RWPE2 (cell line): ENCODE measurements at places on chromosomes 3 and 15.
A peak's percentile ranks its signal among the peaks of the same experiment; 100 is the strongest.

GRCh38 chr15:66142285-66142684 is 111.3 kb downstream of the MEGF11 start:
- no peaks in the 10 kb centered on the region for H3K4me1 ChIP-seq
- no peaks in the 10 kb centered on the region for H3K36me3 ChIP-seq
- no peak overlapping the region for H3K4me3 ChIP-seq
- DNase-seq, result no peak

- H3K4me1 ChIP-seq, result no peaks in the 10 kb centered on the region
- H3K36me3 ChIP-seq, result no peaks in the 10 kb centered on the region
- H3K27me3 ChIP-seq, result no peaks in the 10 kb centered on the region
Observed at GRCh38 chr15:50024281-50024680, 94.8 kb downstream of the ATP8B4 start.

GRCh38 chr3:72692990-72693389 is 155.3 kb downstream of the SHQ1 start:
- no peaks in the 10 kb centered on the region for H3K27me3 ChIP-seq
- no peak for DNase-seq
- no peaks in the 10 kb centered on the region for H3K4me1 ChIP-seq
- no peak overlapping the region for H3K4me3 ChIP-seq
- H3K36me3 ChIP-seq, result no peaks in the 10 kb centered on the region

GRCh38 chr3:155202626-155203025 is 90.9 kb downstream of the STRIT1 start:
- no peak overlapping the region for H3K4me3 ChIP-seq
- DNase-seq, result no peak
- no peaks in the 10 kb centered on the region for H3K36me3 ChIP-seq
- H3K27me3 ChIP-seq, result no peaks in the 10 kb centered on the region

- no peak for DNase-seq
- H3K27ac ChIP-seq, result no peak overlapping the region
- H3K27me3 ChIP-seq, result no peaks in the 10 kb centered on the region
- no peaks in the 10 kb centered on the region for H3K36me3 ChIP-seq
- H3K4me3 ChIP-seq, result no peak overlapping the region
Observed at GRCh38 chr3:131140891-131141290, 114.2 kb downstream of the NEK11 start.

DNA sequence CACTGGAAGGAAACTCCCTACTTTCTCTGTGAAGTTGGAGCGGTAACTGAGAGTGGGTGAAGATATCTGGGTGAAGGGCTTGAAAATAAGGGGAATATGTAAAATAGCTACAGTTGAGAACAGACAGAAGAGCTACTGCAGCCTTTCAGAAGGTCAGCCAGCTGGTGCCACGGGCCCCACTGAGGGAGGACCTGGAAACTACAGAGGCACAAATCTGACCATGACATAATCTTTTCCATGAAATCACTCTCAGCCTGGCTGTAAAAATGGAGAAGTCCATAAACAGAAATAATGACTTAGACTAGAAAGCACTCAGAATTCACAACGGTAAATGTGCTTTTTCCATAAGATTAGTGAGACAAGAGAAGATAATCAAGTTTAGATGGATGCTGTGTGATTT is 46.4 kb downstream of the ST3GAL6 start:
- no peak for DNase-seq
- H3K4me3 ChIP-seq, result no peak overlapping the region
- H3K4me1 ChIP-seq, result no peaks in the 10 kb centered on the region
- no peaks in the 10 kb centered on the region for H3K27me3 ChIP-seq

DNA sequence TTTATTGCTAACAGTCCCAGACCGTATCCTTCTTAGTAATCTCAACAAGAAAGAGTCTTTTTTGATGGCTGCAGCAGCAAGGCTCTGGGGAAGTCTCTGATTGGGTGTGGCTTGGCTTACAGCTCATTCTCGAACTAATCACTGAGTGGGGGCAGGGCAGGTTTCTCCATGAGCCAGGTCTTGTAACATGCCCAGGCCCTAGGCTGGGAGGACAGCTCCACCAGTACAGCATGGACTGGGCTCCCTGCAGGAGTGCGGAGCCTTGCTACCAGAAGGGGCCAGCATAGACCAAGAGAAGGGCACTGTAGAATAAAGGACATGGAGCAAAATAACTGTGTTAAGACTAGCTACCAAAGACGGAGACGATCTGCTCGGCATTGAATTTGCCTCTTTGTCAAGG is 7.2 kb downstream of the CD276 start:
- H3K4me3 ChIP-seq, result no peak overlapping the region
- peaks cover 55% of the 10 kb centered on the region for H3K4me1 ChIP-seq
- peak; percentile 87 for DNase-seq
- no peaks in the 10 kb centered on the region for H3K27me3 ChIP-seq
- peaks cover 14% of the 10 kb centered on the region; the same call in 1 of the 2 replicates for H3K36me3 ChIP-seq

DNA sequence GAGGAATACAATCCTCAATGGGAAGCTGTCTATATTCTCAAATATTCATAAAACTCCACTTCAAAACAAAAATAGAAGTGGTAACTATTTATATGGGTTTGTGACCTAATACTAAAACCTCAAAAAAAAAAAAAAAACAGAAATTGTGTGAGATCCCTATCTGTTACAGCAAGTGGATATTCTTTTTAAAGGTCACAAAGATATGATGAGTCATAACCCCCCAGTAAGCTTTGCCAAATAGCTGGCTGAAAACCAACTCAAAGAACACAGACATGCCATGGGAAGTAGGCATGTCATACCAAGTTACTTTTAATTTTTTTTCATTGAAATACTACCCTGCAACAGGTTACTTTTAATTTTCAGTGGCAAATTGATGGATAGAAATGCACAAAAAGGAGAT is 62.5 kb downstream of the CBLB start:
- H3K4me3 ChIP-seq, result no peak overlapping the region
- H3K27ac ChIP-seq, result no peak overlapping the region
- peaks cover 14% of the 10 kb centered on the region for H3K4me1 ChIP-seq
- no peaks in the 10 kb centered on the region for H3K36me3 ChIP-seq

DNA sequence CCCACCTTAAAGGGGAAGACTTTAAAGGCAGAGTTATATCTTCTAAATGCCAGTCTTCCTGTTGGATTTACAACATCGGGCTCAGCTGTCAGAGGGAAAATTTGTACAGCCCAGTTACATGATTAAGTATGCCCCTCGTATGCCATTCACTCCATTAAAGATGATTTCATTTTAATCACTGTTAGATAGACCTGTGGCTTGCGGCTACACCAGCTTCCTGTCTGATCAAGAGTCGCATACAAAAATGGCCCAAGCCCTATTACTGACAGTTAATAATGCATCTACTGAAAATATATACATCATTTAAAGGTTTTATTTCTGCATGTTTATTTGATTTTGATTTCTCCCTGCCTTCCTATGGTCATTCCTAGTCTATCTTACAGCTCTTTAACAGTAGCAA is 7.1 kb downstream of the EIF4E3 start:
- H3K27ac ChIP-seq, result no peak overlapping the region
- H3K36me3 ChIP-seq, result no peaks in the 10 kb centered on the region
- no peaks in the 10 kb centered on the region for H3K4me1 ChIP-seq
- H3K4me3 ChIP-seq, result no peak overlapping the region
- DNase-seq, result no peak

DNA sequence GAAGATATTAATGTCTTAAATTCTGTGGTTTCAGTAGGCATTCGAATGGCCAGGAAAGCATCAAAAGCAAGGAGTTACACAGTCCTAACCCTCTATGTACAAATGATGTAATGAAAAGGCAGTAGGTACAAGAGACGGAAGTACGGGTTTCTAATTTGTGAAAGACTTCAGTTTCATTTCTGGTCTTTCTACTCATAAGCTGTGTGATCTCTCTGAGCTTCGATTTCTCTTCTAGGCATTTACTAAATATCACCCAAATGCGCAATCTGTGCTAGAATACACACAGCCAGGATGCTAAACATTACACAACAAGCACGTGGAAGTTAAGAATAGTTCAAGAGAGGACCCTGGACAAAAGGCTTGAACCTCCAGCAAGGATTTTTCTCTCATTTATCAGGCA is 17.9 kb upstream of the STIMATE start:
- no peak for DNase-seq
- peaks cover 44% of the 10 kb centered on the region for H3K36me3 ChIP-seq
- no peaks in the 10 kb centered on the region for H3K4me1 ChIP-seq
- no peak overlapping the region for H3K4me3 ChIP-seq
- no peaks in the 10 kb centered on the region for H3K27me3 ChIP-seq

GRCh38 chr3:4985330-4986174 is 6.3 kb downstream of the BHLHE40 start:
- DNase-seq, result peak; percentile 88
- H3K4me1 ChIP-seq, result peaks cover 37% of the 10 kb centered on the region
- no peaks in the 10 kb centered on the region for H3K27me3 ChIP-seq
- H3K4me3 ChIP-seq, result no peak overlapping the region

GRCh38 chr3:25427942-25428788 is at the start of gene RARB:
RARB (plus strand) TSS chr3:25428263; CDS start chr3:25428732, 469 bp downstream.
- H3K27ac ChIP-seq, result no peak within 1 kb of the TSS
- H3K4me3 ChIP-seq, result peak within 1 kb of the TSS; percentile 12
- no peaks in the 10 kb centered on the region for H3K27me3 ChIP-seq
- no peaks in the 10 kb centered on the region for H3K36me3 ChIP-seq
- peaks cover 29% of the 10 kb centered on the region for H3K4me1 ChIP-seq

GRCh38 chr3:195111319-195111705 is 159.6 kb downstream of the XXYLT1 start:
- no peaks in the 10 kb centered on the region for H3K36me3 ChIP-seq
- H3K4me3 ChIP-seq, result no peak overlapping the region
- H3K4me1 ChIP-seq, result no peaks in the 10 kb centered on the region
- H3K27ac ChIP-seq, result no peak overlapping the region
- DNase-seq, result no peak
- H3K27me3 ChIP-seq, result no peaks in the 10 kb centered on the region

DNA sequence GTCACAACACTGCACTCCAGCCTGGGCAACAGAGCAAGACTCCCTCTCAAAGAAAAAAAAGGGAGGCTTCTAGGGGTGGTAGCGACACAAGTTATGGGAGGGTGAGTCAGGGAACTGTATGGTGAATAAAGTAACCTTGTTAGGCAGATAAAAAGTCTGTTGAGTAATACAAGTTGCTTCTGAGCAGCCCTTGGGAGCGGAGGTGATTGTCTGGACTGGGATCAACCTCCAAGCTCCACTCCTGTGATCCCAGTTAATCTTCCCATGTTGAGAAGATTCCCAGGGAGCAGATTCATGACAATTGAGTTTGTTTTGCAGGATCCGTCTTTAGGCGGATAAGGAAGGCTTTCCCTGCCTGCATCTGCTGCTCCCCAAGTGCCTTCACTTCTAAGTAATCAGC is 335.9 kb downstream of the THSD4 start:
- no peaks in the 10 kb centered on the region for H3K27me3 ChIP-seq
- H3K4me3 ChIP-seq, result no peak overlapping the region
- peaks cover 4% of the 10 kb centered on the region; the same call in 1 of the 2 replicates for H3K36me3 ChIP-seq
- no peak for DNase-seq
- no peak overlapping the region for H3K27ac ChIP-seq

- no peak for DNase-seq
- no peak overlapping the region for H3K4me3 ChIP-seq
- no peak overlapping the region for H3K27ac ChIP-seq
- no peaks in the 10 kb centered on the region for H3K27me3 ChIP-seq
- H3K4me1 ChIP-seq, result peaks cover 18% of the 10 kb centered on the region
- no peaks in the 10 kb centered on the region for H3K36me3 ChIP-seq
Observed at GRCh38 chr3:150379469-150379868, 28.6 kb upstream of the TSC22D2 start.

- H3K4me1 ChIP-seq, result peaks cover 10% of the 10 kb centered on the region
- DNase-seq, result no peak
- no peak overlapping the region for H3K4me3 ChIP-seq
- no peaks in the 10 kb centered on the region for H3K36me3 ChIP-seq
Observed at GRCh38 chr3:136731274-136731884, 20.8 kb downstream of the STAG1 start.

DNA sequence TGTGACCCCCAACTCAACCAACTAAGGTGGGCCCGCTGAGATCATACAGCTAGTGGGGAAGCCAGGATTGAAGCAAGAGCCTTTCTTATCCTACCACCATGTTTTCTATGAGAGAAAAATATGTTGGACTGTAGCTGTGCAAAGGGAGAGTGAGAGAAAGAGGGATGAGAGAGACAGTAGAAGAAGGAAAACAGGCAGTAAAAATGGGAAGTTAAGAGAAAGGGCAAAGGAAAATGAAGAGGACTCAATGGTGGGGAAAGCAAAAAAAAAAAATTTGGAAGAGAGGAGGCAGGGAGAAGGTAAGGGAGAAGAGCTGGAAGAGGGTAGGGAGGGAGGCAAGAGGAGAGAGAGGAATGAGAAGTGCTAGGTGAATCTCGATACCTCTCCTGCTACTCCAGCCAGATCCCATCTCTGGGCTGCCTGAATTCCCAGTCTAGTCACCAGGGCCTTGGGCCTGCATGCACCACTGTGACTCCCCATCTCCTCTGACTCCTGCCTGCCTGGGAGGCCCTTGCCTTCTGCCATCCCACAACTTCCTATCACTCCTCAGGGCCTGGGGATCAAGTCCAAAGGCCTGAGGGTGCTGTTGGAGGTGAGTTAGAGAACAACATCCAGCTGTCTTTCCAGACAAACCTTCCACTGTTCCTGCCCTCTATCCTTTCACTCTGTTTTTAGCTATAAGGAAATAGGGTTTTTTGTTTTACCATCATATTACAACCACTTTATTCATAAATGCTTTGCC is 15.7 kb downstream of the FAM81A start:
- H3K4me1 ChIP-seq, result peaks cover 20% of the 10 kb centered on the region
- no peaks in the 10 kb centered on the region for H3K36me3 ChIP-seq
- no peak overlapping the region for H3K4me3 ChIP-seq
- H3K27me3 ChIP-seq, result no peaks in the 10 kb centered on the region
- H3K27ac ChIP-seq, result no peak overlapping the region

- peaks cover 6% of the 10 kb centered on the region for H3K4me1 ChIP-seq
- H3K27ac ChIP-seq, result no peak overlapping the region
- H3K36me3 ChIP-seq, result no peaks in the 10 kb centered on the region
- DNase-seq, result no peak
- no peaks in the 10 kb centered on the region for H3K27me3 ChIP-seq
Observed at GRCh38 chr15:83477172-83477807, 30.1 kb downstream of the SH3GL3 start.

DNA sequence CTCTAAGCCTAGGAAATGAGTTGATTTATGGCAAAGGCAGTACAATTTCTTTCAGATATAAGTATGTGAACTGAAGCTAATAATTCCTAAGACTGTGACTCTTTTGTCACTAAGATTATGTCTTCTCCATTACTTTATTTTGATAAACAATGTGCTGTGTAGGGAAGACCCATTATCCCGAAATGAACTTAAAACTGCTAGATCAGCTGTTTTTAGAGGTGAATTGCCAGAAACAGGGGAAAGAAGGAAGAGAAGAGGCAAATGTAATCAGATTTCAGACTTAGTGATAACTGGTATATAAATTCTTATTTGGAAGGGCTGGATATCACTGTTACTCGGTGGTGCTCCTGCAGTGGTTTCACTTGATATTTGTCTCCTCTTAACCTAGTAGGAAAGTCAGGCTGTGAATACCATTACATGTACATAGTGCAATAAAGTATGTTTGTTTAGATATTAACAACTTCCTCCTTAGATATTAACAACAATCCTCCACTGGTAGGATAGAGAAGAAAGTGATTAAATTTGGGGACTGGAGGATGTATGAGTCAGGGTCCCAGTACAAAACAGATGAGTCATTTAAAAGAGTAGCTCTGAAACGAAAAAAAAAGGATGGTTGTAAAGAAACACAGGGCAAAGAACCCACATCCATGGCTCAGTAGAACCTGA is 338.5 kb upstream of the KCNH8 start:
- H3K36me3 ChIP-seq, result no peaks in the 10 kb centered on the region
- H3K4me1 ChIP-seq, result peaks cover 14% of the 10 kb centered on the region
- peak overlapping the region; percentile 36 for H3K27ac ChIP-seq
